ENCODE measurements at places on chromosomes 5 and 9.

GRCh38 chr5:90585337-90585986, 26.9 kb downstream of the ADGRV1 start:
- no peak for DNase-seq

- no peak for DNase-seq
Measured at GRCh38 chr5:152405145-152405544, at the start of gene NMUR2. TSS of gene NMUR2 (minus strand) at chr5:152405279. CDS start at chr5:152405113, 166 bp downstream.

GRCh38 chr5:27682600-27682999, 644.2 kb upstream of the CDH9 start:
- DNase-seq: no peak

DNA sequence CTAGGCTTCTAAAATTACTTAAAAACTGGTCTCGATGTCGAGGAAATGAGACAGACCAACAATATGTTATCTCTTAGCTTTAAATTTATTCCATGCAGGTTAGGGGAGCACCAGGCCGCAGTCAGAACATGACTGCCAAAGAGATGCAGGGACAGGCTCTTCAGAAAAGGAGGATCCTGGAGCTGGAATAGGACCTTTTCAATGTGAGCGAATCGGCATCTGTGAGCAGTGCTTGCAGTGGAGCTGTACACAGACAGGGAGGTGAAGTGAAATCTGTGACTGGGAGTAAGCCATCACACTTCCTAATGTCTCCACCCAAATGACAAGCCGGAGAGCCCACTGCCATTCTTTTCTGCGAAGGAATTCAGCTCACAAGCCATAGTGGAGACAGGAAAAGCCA, 78.2 kb downstream of the EFNA5 start:
- DNase-seq: no peak

DNA sequence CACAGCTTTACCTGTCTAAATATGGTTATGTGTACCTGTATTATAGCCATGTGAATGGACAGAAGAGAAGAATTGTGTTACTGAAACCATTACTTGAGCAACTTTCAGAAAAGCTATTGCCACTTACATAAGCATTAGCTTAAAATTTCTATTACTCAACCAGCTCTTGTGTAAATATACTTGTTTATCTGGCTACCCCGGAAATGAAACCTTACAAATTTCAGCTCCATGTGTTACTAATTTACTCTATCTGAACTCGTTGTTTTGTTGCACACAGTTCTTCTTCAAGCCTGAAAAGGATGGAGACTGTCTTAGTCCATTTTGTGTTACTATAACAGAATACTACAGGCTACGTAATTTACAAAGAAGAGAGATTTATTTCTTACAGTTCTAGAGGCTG, 22.5 kb upstream of the ADAMTSL1 start:
- DNase-seq: no peak

- peak; percentile 32 for DNase-seq
Measured at GRCh38 chr5:142748568-142749249, 21.5 kb upstream of the ARHGAP26 start.

DNA sequence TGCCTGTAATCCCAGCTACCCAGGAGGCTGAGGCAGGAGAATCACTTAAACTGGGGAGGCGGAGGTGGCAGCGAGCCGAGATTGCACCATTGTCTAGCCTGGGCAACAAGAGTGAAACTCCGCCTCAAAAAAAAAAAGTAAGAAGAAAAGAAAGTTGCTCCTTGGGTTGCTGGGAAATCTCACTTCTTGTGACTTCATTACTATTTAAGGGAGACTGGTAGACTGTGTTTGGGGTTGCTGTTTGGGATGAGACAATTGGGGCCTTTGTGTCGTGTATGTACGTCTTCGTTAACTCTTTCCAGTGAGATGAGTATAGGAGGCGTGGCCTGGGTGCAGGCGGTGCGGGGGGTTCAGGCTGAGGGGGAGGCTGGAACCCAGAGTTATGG, 11.6 kb downstream of the NDST1 start:
- no peak for DNase-seq

DNA sequence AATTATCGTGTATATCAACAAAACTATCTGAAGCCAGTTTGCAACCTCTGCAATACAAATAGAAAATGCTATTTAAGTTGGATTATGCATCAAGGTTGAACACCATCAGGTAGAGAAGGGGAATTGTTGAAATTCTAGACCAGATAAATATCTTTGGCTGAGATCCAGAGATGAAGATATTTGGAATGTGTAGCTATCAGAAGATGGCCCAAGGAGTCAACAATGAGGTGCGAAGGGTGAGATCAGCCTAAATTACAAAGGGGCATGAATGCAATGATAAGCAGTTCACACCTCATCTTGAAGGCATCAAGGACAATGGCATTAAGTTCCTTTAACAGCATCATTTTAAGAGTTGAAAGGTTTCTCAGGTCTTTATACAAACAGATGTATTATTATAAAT, 572.1 kb upstream of the DMAC1 start:
- no peak for DNase-seq

DNA sequence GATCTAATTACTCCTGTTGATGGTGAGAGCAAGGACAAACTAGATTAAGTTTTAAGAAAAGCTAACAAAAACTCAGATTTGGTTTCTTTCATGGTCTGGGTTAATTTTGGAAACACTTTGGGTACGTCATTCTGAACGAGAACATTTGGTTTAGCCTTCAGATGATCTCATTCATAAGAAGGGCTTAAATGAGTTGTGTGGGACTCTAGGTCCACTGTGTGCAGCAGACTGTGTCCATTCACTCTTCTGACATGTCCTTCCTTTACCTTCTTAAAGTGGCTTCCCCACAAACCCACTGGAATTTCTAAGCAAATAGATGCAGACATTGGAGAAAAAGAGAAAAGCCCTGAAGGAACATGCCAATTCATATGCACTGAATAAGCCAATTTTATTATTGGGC, 96.8 kb downstream of the FBXO4 start:
- DNase-seq: no peak

DNA sequence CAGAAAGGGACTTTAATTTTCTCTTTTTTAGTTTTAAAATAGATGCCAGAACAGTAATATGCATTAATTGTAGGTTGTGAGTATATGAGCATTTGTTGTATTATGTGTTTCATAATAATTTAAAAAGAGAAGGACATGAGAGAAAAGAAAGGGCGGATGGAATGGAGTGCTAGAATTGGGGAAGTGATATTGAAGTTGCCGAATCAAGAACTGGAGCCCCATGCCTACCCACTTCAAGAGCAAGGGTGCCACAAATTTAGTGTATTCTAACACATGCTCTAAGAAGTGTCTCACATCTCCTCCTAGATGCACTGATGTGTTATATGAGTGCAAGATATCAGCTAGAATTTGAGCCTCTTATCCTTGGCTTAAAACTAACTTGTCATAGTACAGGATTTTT, 43.6 kb upstream of the FYB1 start:
- no peak for DNase-seq

DNA sequence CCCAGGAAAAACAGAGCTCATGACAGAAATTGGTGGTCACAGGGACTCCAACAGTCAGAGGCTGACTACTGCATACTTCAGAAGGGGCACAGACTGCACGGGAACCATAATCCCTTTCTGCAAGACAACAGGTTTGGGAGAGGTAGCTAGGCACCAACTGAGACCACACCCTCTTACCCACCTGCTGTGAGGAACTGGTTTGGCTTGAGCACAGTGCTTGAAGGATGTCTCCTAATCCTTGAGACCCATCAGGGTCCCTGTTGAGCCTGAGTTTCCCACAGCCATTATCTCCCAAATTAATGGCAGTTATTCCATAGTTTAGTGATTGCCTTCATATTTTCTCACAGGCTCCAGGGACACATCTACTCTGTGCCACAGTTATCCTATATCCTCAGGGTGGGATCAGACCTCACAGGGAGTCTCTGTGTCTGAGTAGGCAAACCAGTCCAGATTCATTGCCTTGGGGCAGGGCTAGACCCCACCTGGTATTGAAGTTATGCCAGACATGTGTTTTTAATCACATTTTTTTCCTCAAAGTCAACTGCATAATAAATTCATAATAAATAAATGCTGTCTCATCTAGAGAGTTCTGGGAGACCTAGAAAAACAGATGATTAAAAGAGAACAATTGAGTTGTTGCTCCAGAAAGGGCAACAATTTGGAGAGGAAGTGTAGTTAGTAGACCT, 9.3 kb upstream of the CAST start:
- no peak for DNase-seq

GRCh38 chr5:152403046-152403445, 2.0 kb downstream of the NMUR2 start:
- DNase-seq: no peak

DNA sequence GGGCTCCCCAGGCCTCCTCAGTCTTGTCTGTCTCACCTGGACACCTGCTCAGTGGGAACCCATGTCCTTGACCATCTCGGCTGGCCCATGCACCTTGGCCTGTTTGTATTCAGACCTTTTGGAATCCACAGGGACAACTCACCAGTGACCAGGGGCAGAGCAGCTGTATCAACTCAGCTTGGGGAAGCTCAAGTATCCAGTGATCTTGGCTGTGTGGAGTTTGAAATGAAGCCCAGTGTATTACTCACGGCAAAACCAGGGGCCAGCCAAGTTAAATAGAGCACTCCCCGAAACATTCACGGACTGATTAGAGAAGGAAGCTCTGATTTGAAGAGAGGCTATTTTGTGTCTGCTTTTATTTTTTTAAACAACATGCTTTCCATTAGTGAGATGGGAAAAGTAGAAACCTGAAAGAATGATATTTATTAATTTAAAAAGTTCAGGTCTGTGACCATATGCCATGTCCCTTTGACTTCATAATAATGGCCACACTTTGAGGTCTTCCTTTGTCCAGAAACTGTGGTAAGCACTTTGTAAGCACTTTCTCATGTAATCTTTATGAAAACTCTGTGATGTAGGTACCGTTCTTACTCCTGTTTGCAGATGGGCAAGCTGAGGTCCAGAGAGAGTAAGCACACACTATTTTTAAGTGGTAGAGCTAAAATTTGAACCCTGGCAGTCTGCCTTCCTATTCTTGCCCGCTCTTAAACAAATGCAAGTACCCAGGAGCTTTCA, 656.5 kb downstream of the BNC2 start:
- DNase-seq: no peak

GRCh38 chr5:98066910-98067309, 706.6 kb upstream of the RGMB start:
- DNase-seq: no peak

DNA sequence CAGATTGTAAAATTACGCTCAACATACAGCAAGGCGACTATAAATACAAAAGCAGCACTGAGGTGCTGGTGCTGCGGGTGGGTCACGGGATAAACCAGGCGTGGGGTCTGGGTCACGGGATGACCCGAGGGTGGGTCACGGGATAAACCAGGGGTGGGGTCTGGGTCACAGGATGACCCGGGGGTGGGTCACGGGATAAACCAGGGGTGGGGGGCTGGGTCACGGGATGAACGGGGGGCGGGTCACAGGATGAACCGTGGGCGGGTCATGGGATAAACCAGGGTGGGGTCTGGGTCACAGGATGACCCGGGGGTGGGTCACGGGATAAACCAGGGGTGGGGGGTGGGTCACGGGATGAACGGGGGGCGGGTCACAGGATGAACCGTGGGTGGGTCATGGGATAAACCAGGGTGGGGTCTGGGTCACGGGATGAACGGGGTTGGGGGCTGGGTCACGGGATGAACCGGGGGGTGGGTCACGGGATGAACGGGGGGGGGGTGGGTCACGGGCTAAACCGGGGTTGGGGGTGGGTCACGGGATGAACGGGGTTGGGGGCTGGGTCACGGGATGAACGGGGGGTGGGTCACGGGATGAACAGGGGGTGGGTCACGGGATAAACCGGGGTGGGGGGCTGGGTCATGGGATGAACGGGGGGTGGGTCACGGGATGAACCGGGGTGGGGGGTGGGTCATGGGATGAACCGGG, 30.2 kb upstream of the SLC9A3 start:
- DNase-seq: no peak

DNA sequence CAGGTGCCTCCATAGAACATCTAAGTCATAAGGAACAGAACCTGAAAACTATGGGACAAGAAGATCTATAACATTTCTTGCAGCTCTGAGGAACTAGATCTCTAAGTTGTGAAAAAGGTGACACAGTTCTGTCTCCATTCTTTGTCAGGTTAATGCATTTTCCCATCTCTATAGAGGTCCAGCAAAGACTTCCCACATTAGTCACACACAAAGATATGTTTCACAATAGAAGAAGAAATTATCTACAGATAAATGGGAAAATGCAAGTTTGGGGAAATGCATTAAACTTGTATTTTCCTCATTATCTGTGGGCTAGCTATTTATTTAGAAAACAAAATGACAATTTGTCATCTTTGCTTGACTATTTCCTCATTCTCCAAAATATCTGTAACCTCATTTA, 458.6 kb upstream of the PAPPA start:
- no peak for DNase-seq

DNA sequence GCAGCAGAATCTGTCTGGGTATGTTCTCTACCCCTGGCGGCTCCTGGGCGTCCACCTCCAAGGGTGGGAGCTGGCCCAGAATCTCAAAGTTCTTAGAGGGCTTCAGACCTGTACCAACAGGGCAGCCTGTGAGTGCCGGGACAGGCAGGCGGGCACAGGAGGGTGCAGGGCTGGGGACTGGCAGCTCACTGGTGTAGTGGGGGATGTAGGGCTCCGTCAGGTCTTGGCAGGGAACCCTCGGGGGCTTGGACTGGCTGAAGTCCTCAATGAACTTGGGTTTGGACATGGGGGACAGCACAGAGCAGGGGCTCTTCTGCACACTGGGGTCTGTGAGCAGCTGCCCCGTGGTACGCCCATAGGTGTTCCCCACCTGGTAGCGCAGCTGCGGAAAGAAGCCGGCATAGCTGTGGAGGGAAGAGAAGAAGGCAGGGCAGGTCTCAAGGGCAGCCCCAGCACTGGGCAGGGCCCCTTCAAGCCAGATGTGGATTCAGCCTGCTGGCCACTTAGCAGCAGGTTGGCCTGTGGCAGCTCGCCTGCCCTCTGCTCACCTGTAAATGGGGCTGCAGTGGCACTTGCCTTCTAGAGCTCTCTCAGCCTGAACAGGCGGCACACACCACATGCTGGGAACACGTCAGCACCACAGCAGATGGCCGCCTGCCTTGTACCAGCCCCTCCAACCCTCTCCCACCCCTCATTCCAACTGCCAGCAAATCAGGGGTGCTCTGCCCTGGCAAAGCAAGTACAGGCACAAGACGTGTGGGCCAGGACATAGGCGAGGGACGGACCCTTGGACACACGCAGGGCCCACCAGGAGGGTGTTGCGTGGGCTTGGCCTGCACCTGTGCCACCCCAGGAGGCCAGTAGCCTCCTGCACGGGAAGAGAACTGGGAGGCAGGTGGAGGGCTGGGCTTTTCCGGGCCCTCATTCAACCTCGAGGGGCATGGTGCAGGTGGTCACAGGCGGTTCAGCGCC, 4.6 kb downstream of the TUBB4B start:
- DNase-seq: no peak

GRCh38 chr5:39891376-39891775, 466.6 kb upstream of the DAB2 start:
- DNase-seq: no peak

GRCh38 chr5:160197341-160198144, 31.8 kb upstream of the FABP6 start:
- no peak for DNase-seq

All from stimulated activated CD8-positive, alpha-beta memory T cell treated with anti-CD3 and anti-CD28 coated beads, Interleukin-2, amount 100 ng/mL, for 1 hour (primary cell).